ENCODE measurements at places on chromosomes 11 and 22.

- DNase-seq, result no peak
Measured at GRCh38 chr11:3827434-3828186, 13.1 kb downstream of the RHOG start.

DNA sequence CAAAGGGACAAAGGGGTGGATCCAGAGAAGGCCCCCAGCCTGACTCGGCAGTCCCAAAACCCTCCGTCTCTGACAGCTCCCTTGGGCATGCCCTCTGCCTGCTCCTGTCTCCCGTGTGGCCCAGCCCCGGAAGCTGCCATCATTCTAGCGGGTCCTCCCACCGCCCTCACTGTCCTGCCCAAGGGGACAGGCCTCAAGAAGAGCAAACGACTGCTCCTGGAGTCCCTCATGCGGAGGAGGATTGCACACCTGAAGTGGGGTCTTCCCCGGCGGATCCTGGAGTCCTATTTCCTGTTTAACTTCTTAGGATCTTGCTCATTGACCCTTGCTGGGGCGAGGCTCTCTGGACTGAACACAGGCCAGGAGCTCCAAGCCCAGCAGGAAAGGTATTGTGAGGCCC, 2.6 kb upstream of the MEI1 start:
- DNase-seq, result no peak

- no peak for DNase-seq
Measured at GRCh38 chr22:40628354-40629042, 8.0 kb downstream of the MRTFA start.

GRCh38 chr11:112826788-112827187, 134.4 kb upstream of the NCAM1 start:
- DNase-seq, result no peak

All from left renal cortex interstitium (tissue), 4 donors.